ENCODE measurements at places on chromosomes 6 and 20. TPM values are rescaled to one million over a fixed set of nuclear protein-coding genes. Genes with fewer than 3 reads are reported as not detected.

GRCh38 chr20:10513931-10514575, 78.9 kb downstream of the SLX4IP start:
- no peak for DNase-seq

DNA sequence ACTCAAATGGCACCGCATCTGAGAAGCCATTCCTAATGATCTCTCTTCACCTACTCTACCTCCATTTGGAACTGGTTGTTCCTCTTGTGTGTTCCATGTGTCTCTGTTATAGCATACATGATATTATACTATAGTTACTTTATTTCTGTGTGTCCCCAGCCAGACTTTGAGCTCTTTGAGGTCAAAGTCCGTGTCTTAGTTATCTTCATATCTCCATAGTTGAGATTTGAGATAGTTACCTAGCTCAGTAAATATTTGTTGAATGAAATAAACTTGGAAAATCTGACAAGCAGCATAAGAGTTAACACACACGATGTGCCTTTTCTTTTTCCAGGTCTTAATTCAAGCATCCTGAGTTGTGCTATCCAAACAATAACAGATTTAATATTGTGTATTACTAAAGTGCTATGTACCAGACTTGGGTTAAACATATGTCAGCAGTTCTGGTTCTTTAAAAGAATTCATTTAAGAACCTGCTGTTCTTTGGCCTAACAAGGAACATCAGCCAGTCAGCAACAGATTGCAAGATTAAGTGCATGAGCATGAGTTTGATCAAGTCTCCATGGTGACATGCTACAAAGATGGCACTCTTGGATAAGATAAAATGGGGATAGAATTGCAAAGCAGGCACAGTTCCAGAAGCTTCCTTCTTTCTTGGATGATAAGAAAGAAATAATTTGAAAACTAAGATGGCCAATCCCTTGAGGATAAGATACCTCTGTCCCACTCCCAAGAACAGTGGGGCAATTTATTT, 8.7 kb upstream of the TNFRSF21 start:
- no peak for DNase-seq

DNA sequence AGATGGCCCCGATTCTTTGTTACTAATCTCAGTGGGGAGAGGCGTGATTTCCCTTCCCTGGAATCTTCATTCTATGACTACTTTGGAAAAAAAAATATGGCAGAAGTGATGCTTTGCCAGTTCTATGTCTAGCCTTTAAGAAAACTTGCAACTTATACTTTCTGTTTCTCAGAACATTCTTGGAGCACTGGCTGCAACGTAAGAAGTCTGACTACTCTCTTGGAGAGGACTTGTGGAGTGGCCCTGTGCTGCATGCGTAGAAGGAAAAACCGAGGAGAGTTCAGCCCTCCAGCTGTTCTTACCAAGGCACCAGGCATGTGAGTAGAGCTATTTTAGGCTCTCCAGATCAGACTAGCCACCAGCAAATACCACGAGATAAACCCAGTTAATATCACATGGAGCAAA, 77.6 kb upstream of the STXBP5 start:
- DNase-seq: no peak

DNA sequence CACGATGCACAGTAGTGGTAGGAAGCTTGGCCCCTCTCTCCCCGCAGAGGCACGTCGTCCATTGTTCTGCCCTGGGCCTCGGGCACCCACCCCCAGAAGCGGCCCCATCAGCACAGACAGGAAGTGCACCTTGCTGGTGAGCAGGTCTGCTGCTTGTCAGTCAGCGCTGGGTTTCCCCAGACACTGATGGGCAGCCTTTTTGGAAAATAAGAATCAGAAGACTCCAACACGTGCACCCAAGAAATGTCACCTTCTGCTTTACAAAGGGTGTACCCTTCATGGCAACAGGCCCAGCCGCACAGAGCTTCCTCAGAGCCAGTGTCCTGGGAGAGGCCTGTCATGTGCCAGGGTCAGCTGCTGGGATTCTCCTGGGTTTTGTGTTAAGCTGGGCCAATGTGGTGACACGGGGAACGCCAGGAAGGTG, 34.7 kb upstream of the IRF4 start:
- no peak for DNase-seq

GRCh38 chr6:10526156-10526555, 5.0 kb downstream of the GCNT2 start:
- DNase-seq: no peak

DNA sequence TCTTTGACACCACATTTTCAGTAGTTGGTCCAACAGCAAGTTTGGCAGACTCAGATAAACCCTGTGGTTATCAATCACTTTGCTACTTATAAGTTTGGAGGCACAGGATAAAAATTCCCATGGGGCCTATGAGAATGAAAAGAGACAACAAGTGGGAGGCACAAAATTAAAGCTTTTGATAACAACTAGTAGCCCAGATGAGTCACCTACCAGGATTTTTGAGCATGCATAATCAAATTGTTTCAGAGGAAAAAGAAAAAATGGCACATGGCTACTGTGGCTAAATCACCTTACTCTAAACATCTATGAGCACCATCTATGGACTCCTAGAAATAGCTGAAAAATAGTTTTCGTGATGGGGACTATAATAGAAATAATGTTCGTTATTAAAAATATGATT, 40.8 kb upstream of the BMP5 start:
- DNase-seq: no peak

The SIRPA gene
- 10.6 TPM for total RNA-seq

The GABRR1 gene
- total RNA-seq: not detected
